ENCODE measurements at places on chromosomes 6 and 20. TPM values are rescaled to one million over a fixed set of nuclear protein-coding genes. Genes with fewer than 3 reads are reported as not detected.

SLC32A1 gene
- total RNA-seq, result not detected

PRPH2 gene
- total RNA-seq, result 1.2 TPM

SS18L1 gene
- 15.1 TPM for total RNA-seq

GPX5 gene
- total RNA-seq, result not detected

OR2H1 gene
- total RNA-seq, result not detected

TBXT gene
- total RNA-seq, result 0.22 TPM

GRIK2 gene
- total RNA-seq, result 0.76 TPM

WFDC6 gene
- not detected for total RNA-seq

EDN3 gene
- not detected for total RNA-seq

SOX4 gene
- 121 TPM for total RNA-seq

STMND1 gene
- total RNA-seq, result not detected

MROH8 gene
- total RNA-seq, result 1.1 TPM

NDUFAF4 gene
- total RNA-seq, result 90.7 TPM

NECAB3 gene
- 56.7 TPM for total RNA-seq

CPXM1 gene
- total RNA-seq, result 105 TPM

C20orf173 gene
- total RNA-seq, result not detected

NHSL1 gene
- 13.3 TPM for total RNA-seq

TCF19 gene
- 34.3 TPM for total RNA-seq

MYH7B gene
- total RNA-seq, result 0.18 TPM

LRFN2 gene
- total RNA-seq, result 0.28 TPM

TMEM239 gene
- total RNA-seq, result not detected

CLIC1 gene
- total RNA-seq, result 456 TPM

OOEP gene
- not detected for total RNA-seq

TRMT6 gene
- 9.8 TPM for total RNA-seq

CDSN gene
- total RNA-seq, result not detected

DNMT3B gene
- total RNA-seq, result 496 TPM

ZSCAN26 gene
- 11.0 TPM for total RNA-seq

LGSN gene
- 0.07 TPM for total RNA-seq

TINAG gene
- not detected for total RNA-seq

MYCT1 gene
- total RNA-seq, result 2.7 TPM

CST8 gene
- total RNA-seq, result not detected

LZTS3 gene
- 11.0 TPM for total RNA-seq

HLA-DRA gene
- total RNA-seq, result 0.33 TPM

SLA2 gene
- 0.14 TPM for total RNA-seq

MMUT gene
- 12.5 TPM for total RNA-seq

OR2H2 gene
- total RNA-seq, result not detected

CDH4 gene
- total RNA-seq, result 3.9 TPM

SLC35D3 gene
- total RNA-seq, result 0.42 TPM

ZSCAN12 gene
- 4.6 TPM for total RNA-seq

EXOC2 gene
- 41.4 TPM for total RNA-seq

SNAP25 gene
- 0.62 TPM for total RNA-seq

PTCRA gene
- not detected for total RNA-seq

TTPAL gene
- 3.6 TPM for total RNA-seq

SNAP91 gene
- total RNA-seq, result 0.67 TPM
